SK-N-SH (cell line): ENCODE measurements at places on chromosomes 16 and 17. TPM values are rescaled to one million over a fixed set of nuclear protein-coding genes. Genes with fewer than 3 reads are reported as not detected.

SPEM2 gene
- polyA plus RNA-seq, result not detected in 2 replicates

- H3K27me3 ChIP-seq, result no peaks in the 10 kb centered on the region
- H3K4me3 ChIP-seq, result no peak overlapping the region
- peaks cover 8% of the 10 kb centered on the region for H3K4me1 ChIP-seq
- no peak for DNase-seq
- no peak overlapping the region for H3K27ac ChIP-seq
- H3K36me3 ChIP-seq, result no peaks in the 10 kb centered on the region
These were observed 30.1 kb upstream of the SNN start for GRCh38 chr16:11638140-11638539.

- H3K4me1 ChIP-seq, result peaks cover 53% of the 10 kb centered on the region
- H3K27me3 ChIP-seq, result no peaks in the 10 kb centered on the region
- peak overlapping the region; percentile 73 for H3K27ac ChIP-seq
- DNase-seq, result no peak
These were observed 197.8 kb upstream of the CHMP6 start for GRCh38 chr17:80793851-80794267.

- H3K36me3 ChIP-seq, result no peaks in the 10 kb centered on the region
- DNase-seq, result peak; percentile 49
- no peaks in the 10 kb centered on the region for H3K27me3 ChIP-seq
- H3K4me3 ChIP-seq, result no peak overlapping the region
- peaks cover 26% of the 10 kb centered on the region for H3K4me1 ChIP-seq
These were observed 597.7 kb downstream of the TOX3 start for GRCh38 chr16:51949282-51949681.
